ENCODE measurements at places on chromosomes 11 and 22.

GRCh38 chr11:1873048-1873812, 18.5 kb downstream of the PRR33 start:
- no peak for DNase-seq

GRCh38 chr11:115873813-115874212, 369.6 kb upstream of the CADM1 start:
- no peak for DNase-seq

DNA sequence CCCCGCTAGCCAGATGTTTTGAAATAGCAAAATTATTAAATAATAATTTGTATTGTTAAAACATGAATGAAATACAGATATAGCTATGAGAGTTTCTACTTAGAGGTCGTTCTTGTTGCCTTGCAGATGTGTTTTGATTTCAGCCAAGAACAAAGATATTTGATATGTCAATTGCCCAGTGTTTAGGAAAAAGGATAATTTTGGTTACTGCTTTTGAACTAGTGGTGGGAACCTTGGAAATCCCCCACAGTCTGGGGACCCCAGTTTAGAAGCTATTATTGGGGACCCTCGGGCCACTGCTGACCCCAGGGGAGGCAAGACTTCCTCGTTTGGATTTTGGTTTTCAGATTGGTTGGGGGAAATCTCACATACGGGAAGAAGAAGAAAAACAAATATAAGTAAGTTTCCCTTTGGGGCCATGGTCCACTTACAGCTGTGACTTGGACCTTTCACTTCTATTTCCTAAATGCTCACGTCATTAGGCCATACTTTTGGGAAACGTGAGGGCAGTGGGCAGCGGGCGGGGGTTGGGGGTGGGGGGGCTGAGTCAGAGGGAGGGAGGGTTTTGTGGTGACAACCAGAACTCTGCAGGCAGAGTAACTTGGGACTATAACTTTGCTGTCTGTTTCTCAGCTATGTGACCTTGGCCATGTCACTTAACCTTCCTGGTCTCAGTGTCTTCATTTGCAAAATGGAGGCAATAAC, 37.0 kb downstream of the LDLRAD3 start:
- no peak for DNase-seq

- DNase-seq: no peak
Observed at GRCh38 chr11:101931692-101932091, 15.4 kb upstream of the ANGPTL5 start.

DNA sequence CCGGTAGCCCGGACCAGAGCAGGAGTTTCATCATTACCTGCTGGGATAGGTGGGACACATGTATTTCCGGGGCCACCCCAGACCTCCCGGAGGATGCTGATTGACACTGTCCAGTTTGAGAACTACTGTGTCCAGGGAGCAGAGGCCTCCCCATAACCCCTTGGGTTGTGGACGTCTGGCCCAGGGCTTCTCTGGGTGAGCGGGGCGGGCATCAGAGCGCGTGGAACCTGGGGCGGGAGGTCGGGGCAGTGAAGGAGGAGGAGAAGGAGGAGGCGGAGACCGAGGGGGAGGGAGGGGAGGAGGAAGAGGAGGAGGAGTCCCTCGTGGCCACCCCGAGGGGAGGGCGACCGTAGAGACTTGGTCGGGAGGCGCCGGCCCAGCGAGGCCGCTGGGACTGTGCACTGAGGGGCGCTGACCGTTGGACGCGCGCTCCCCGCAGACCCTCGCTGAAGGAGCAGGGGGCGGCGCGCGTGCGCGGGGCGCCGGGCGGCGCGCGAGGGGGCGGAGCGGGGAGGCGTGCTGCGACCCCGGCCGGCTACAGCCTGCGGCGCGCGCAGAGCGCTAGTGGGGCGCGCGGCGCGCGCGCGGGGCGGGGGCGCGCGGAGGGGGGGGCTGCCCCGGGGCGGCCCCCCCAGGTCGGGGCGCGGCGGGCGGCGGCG, at the start of gene GRK3:
Gene GRK3 (plus strand): TSS at position 356 of the 659 bp plus-strand sequence. CDS start 366 bp downstream, outside the sequence.
- no peak for DNase-seq
